ENCODE measurements at places on chromosomes 5 and 9.

DNA sequence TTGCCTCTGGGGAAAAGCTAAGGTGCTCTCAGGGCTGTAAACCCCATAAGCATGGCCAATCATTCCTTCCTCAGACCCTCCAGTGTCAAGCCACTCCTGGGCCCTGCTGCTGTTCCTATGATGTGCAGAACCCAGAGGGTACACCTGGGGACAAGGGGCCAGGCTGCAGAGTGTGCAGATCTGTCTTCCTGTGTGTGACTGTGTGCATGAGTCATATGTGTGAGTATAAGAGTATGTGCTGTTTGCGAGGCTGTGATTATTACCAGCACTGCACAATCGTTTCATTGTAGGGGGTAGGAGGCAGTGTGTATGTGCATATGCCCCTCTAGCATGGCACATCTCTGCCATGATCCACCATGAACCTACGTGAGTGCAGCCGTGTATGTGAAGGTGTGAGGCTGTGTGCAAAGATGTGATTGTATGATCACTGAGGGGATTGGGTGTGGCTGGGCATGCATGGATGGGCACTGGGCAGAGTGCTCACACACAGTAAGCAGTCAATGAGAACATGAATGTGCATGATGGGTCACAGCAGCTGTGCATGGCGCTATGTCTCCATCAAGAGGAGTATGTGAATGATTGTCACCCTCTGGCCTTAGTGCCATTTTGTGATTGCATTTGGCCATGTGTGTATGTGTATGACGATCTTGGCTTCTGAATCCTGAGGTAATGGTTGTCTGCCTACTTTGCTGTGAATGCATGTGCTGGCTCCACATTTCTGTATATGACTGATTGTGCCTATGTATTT, 2.4 kb upstream of the OR1K1 start:
- no peak for DNase-seq

- no peak for DNase-seq
Observed at GRCh38 chr5:147303251-147303650, 68.4 kb downstream of the STK32A start.

DNA sequence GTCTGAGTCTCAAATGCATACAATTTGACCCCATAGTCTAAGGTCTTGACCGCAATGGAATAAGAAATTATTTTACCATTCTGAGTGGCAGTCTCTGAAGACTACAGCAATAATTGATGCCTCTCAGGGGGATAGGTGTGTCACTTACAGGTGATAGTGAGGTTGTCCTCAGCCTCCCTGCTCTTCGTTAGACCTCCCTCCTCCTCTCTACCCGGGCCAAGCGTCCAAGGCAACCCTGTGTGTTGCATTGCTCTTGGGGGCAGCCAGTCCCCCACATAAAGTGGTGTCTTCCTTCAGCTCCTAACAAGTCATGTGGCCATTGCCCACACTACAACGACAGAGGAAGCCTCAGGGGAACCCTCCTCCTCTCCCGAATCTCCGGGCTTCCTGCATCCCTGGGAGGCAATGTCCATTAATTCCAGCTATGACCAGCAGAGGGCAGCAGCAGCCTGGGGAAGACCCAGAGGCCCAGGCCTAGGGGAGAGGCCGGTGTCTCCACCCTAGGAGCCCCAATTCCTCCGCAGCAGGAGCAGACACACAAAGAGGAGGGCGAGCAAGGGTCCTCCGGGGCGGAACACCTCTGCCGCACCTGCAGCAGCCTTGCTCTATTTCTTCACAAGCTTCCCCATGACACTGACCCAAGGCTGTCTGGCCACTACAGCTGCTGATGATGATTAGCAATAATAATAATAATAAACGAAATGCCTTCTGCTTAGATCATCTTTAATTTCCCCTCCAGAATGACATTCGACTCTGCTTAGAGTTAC, 134.8 kb downstream of the KCNIP1 start:
- DNase-seq, result peak; percentile 51

- DNase-seq, result no peak
Observed at GRCh38 chr9:76037587-76038225, 147.2 kb downstream of the PCSK5 start.

DNA sequence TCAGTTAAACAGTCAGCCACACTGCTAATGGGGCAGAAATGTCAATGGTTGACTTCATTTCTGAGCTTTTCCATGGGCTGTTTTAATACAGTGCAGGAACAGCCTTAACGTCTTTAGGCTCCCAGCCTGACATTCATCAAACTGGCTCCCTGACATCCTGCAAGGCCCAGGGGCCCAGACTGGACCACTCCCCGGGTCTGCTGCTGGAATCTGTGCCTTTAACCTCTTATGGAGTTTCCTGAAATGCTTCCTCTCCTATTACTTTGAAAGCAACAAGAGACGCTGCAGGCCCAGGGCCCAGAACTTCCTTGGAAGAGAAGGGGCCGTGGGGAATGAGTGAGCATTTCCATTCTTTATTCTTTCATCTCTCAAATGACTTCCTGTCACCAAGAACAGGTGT, 216.8 kb upstream of the PANK3 start:
- no peak for DNase-seq

- DNase-seq, result no peak
Observed at GRCh38 chr9:98605116-98605515, 103.6 kb downstream of the GABBR2 start.

GRCh38 chr5:38719916-38720315, 125.9 kb upstream of the OSMR start:
- DNase-seq, result peak; percentile 7

DNA sequence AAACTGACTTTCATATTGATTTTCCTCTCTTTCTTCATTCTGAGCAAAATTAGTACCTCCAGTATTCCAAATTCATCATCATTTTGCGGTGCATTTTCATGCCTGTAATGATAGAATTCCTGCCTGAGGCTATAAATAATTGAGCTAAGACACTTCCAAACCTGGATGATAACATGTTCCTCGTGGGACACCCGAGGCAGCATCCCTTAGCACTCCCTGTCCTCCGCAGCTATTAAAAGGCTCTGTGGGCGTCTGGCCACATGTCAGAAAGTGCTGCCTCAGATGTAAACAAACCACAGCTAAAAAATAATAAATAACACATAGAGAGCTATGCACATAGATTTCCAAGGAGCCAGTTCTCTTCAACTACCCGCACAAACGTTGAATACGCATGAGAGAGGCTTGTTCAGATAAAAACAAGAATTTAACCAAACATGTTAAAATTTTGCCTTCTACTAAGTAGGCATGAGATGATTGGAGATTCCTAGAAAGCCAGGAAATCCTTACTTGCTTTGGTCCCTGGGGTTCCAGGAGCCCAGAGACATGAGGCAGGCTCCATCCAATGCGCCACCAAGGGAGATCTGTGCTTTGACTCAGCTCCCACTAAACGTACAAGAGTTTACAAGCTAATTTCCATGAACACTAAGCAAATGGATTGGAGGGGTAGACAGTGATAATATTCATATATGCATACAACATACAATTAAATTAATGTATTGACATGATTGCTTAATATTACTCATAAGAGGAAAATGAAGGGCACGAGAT, 82.7 kb downstream of the SHC3 start:
- DNase-seq, result no peak

DNA sequence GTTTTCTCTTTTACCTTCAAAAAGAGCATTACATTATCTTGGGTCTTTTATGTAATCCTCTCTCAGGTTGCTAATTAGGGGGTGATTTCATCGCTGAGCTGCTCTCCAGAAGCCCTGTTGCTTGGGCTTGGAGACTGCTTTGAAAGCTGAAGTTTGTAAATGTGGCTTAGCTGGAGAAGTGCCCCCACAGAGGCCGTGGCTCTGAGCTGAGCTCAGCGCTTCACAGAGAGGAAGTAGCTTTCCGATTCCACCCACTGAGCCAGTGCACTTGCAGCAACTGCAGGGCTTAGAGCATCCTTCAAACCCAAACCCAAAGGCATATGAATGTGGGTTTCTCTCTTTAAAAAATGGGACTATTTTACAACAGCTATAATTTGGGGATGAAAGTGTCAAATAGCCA, 13.7 kb upstream of the NXNL2 start:
- DNase-seq, result no peak

GRCh38 chr9:137045294-137046087, 486 bp downstream of the NPDC1 start:
- DNase-seq, result no peak

DNA sequence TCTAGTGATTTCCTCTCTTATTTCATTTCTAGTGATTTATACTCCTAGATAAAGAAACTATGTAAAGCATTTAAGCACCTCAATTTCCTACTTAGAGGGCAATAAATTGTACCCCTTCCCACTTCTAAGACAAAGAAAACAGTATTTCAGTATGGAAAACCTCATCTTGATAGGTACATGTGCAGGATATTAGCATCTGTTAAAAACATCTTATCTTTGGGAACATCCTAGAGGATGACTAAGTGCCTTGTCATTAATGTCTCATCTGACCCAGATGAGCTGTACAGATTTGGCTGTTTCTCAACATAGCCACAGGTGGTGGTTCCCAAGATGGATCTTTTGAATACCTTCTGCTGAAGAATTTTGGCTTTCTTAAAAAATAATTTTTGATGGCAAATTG, 5.7 kb downstream of the MEGF10 start:
- no peak for DNase-seq

DNA sequence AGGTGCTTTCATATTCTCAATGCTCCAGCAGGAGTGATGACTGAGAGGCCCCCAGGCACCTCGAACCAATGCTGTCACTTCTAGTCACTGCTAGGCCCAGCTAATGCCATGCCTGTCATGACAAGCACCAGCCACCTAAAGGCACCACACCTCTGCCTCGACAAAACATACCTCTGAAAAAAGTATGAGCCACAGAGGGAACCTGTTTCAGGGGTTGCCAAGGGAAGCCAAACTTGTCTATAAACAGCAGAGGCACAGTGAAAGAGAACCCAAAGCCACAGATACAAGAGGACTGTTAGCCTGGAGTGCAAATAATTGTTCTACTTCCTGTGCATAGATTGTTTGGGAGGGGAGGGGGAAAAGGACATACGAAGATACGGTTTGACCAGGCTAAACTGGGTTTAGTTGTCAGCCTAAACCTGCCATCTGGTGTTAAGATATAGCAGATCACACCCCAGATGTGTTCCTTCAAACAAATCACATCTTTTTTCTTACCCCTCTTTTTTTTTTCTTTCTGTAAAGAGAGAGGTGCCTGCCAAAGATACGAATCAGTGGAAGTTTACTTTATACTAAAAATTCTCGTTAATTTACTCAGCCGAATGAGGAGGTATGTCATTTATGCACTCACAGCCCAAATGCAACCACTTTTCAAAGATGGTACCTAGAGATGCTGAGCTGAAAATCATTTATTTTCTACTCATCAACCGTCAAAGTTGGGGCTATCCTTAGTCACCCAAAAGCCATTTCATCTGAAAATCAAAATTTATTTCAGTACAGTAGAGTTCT, 45.7 kb downstream of the BNC2 start:
- peak; percentile 51 for DNase-seq

DNA sequence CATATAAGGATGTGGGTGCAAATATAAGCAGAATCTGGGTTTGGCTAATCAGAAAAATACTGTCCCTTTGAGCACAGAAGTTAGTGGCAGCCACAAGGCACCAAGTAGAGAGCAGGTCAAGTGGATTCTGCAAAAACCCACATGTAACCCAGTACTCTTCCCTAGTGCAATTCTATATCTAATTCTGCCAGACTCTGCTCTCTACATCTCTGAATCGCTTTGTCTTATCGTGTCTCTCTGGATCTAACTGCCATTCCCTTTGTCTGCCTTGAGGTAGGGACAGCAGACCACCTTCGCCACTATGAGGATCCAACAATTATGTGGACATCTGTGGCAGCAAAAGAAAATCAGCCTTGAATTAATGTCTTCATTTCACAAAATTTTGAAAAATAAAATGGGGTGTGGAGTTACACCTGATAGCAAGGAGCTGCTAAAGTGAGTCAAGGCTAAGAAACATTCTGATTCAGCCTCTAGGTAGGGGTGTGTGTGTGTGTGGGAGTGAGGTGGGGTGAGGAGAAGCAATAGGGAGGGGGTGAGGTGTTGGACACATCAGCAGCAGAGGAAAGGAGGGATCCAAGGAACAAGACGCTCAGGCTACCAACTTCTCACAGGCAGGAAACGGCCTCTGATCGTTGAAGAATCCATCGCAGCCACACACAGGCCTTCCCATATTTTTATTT, 33.7 kb upstream of the ZNF366 start:
- DNase-seq, result no peak

GRCh38 chr5:1409381-1410110, 35.7 kb downstream of the SLC6A3 start:
- no peak for DNase-seq

- peak; percentile 58 for DNase-seq
Observed at GRCh38 chr5:138543730-138544104, 681 bp upstream of the ETF1 start.

- DNase-seq, result no peak
Observed at GRCh38 chr5:146860213-146860893, 18.2 kb downstream of the PPP2R2B start.

GRCh38 chr5:88690409-88691229, 192.4 kb downstream of the MEF2C start:
- peak; percentile 59 for DNase-seq

DNA sequence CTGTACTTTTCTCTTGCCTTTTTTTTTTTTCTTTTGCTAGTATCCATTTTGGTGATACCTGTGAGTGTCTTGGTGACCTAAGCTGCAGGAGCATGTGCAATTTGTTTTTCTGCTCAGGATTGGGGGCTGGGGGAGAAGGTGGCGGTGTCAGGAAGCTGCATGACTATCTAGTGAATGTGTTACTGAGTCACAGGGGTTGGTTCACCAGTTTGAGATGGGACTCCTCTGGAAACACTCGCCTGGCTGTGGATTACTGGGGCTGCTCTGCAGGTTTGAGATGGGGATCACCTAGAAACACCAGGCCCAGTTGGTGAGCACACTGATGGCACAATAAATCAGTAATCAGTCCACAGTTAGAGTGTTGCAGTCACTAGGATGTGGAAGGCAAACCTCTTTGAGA, 447.9 kb downstream of the SPATA31D1 start:
- DNase-seq, result no peak

DNA sequence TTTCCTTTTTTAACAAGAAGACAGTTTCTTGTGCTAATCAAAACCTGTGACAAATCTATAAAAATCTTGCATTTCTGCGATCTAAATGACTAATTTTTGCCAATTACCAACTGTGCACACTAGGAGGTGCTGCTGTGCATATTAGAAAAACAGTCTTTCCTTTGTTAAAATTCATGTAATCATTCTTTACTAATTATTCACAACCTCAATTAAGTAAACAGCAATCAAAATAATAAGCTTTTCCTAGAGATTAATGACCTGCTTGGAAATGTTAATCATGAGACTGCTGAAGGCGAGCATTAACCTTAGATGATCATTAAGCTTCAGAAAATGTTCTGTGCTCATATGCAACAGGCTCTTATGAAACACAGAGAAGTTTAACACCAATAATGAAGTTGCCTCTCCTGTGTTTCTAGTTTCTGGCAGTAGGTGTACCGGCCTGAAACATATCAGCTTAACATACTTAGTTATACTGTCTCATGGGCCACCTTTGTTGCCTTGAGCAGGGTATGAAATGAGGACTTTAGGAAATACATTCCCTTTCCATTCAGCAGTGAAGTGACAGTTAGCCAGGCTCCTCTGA, 17.7 kb downstream of the RFESD start:
- no peak for DNase-seq

DNA sequence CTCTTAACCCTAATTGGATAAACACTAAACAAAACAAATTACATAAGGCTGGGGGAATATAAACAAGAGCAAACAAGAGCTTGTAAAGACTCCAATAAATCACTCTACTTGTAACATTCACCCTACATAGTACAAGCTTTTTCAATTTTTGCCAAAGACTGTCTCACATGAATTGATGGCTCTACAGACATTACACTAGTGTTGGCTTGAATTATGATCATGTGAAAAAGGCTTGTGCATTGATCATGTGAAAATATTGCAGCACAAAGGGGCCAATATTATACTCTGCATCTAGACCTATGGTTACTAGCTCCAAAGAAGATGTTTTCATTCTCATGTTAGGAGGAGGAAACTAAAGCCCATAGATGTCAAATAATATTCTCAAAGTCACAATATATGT, 212.6 kb downstream of the MCTP1 start:
- no peak for DNase-seq

Measured in A549 (cell line).